Left forelimb (tissue), 1 donor: ENCODE measurements at places on chromosomes 11 and 22.

DNA sequence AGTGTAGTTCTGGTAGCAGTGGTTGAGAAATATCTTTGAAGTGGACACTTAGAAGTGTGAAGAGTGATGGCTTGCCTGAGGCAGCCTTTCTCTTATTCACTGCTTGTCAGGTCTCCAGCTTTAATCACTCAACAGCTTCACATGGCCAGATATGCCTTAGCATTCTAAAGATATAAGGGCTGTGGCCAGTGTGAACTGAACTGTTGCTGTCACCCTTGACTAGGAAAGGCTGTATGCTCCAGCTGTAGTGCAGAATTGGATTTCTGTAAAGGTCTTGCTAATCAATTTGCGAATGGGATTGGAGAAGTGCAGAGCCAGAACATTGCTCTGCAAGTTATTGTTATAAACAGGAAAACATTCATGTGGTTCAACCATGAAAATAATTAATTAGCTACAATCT lies 266.7 kb downstream of the TMEM135 start:
- DNase-seq, result no peak

DNA sequence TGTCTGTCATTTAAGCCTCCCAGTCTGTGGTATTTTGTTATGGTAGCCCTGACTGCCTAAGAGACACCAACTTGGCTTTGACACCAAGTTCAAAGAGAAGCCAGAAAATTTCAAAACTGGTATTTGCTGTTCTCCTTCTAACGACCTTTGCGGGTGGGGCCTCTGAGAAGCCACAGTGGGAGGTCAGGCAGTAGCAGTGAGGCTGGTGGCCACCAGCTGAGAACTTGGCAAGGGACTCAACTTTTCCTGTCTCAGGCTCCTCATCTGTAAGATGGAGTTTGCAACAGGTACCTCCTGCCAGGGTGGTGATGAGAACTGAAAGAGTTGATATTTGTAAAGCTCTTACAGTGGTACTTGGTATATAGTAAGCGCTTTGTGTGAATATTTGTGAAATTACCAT lies 183.4 kb downstream of the BCR start:
- DNase-seq, result no peak

DNA sequence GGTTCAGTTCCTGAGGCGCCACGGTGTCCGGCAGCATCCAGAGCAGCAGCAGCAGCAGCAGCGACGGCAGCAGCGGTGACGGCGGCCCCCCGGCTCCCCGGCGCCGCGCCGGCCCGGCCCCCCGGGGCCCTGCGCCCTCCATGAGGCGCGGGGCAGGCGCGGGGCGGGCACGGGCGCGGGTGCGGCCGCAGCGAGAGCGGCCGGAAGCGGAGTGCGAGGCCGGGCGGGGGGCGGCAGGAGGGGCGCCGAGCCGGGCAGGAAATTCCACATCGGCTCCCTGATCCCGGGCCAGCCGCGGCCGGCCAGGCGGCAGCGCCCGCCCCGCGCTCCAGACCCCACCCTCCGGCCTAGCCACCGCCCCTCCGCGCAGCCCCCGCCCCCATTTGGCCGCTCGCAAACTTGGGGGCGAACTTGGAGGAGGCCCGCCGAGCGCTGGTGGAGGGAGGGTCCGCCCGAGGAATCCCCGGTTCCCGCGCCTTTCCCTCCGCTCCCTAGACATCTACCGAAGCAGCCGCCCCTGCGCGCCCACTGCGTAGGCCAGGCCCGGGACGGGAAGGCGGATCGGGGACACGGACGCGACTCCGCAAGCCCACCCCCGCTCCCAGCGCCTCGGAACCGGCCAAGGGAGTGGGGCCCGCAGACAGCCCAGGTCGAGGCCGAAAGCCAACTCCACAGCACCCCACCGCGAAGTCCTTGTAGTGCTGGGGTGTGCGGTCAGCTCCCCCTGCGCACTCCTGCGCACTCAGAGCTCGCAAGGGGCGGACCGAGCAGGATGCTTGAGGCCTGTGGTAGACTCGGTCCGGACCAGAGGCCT lies at the start of gene SCARF2:
SCARF2 (minus strand) TSS at position 213 of the 814 bp plus-strand sequence; CDS start at position 142, 71 bp downstream.
- DNase-seq, result peak; percentile 91

GRCh38 chr11:95788921-95789505 lies 569 bp downstream of the FAM76B start:
- DNase-seq, result no peak

- DNase-seq, result no peak
Observed at GRCh38 chr11:65440831-65441499, 18.4 kb downstream of the NEAT1 start.
